ENCODE measurements at places on chromosomes 2 and 18.
A peak's percentile ranks its signal among the peaks of the same experiment; 100 is the strongest.

GRCh38 chr2:240021488-240022104, 3.5 kb downstream of the NDUFA10 start:
- DNase-seq: peak; percentile 15

GRCh38 chr18:32582455-32582854, 111.8 kb upstream of the GAREM1 start:
- DNase-seq: no peak

DNA sequence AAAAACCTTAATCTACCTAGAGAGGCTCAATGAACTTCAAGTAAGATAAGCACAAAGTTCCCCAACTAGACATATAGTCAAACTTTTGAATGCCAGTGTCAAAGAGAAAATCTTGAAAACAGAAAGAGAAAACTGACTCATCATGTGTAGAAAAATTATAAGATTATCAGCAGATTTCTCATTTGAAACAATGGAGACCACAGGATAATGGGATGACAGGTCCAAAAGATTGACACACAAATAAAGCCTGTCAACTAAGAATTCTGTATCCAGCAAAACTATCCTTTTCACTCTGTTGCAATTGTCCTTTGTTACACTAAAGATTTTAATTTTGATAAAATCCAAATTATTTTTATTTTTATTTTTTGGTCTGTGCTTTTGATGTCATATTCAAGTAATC, 61.6 kb downstream of the COPS8 start:
- DNase-seq: no peak

- DNase-seq: no peak
These were observed 56.0 kb downstream of the SERPINB7 start for GRCh38 chr18:63831080-63831788.

DNA sequence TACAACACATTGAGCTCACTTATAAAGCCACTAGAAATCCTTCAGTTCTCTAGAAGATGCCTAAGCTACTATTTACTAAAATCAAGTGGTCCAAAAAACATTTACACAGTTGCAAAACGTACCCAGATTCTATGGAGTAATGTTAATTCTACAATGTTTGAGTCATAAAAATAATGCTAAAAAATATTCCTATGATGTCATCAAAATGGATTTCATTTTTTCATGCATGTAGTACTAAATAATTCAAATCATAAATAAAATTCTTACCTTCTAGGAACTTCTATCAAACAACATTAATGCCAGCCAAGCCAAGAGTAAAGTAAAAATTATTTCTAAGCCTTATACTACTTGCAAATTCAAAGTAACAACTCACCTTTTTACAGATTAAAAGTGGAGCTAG, 168.9 kb upstream of the EPC2 start:
- DNase-seq: no peak

- no peak for DNase-seq
These were observed 148.1 kb downstream of the BAZ2B start for GRCh38 chr2:159468257-159468656.

DNA sequence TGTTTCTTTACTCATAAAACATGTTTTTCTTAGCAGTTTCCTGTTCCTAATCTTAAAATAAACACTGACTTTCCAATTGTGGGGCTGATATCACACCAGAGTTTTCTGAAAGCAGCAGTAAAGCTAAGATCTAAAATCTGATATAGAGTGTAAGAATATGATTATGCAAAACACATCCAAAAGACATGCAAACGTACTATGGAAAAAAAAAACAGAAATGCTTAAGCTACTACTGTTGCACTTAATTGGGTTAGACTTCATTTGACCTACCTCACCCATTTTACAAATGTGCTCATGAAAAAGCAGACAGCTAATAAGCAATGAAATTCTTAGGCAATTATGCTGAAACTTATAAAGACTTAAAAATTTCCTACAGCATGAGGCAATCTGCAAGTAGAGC, 10.5 kb downstream of the CYTIP start:
- no peak for DNase-seq

- DNase-seq: no peak
These were observed 60.6 kb upstream of the SLC16A14 start for GRCh38 chr2:230129343-230129742.

GRCh38 chr2:238267341-238267710, 21.1 kb downstream of the PER2 start:
- no peak for DNase-seq

GRCh38 chr2:27441958-27442919, at the start of gene KRTCAP3:
Gene KRTCAP3, plus strand, starts transcription at chr2:27442381. Its CDS starts 32 bp downstream, at chr2:27442413.
- no peak for DNase-seq

DNA sequence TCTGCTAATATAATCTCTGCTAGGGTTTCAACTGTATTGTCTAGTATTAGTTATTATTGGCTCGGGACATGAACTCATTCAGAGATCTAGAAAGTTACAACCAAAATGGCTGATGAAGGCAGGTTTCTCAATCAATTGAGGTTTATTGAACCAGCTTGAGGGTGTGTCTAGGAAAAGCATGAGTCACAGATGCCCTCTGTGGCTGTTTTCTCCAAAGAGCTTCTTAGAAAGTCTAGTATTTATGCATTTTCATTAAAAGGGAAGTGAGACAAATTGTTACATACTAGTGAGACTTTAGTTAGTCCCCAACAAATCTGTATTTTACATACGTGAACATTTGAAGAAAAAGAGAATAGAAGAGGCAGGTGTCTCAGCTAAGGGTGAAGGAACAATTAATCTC, 23.0 kb upstream of the RTTN start:
- no peak for DNase-seq

DNA sequence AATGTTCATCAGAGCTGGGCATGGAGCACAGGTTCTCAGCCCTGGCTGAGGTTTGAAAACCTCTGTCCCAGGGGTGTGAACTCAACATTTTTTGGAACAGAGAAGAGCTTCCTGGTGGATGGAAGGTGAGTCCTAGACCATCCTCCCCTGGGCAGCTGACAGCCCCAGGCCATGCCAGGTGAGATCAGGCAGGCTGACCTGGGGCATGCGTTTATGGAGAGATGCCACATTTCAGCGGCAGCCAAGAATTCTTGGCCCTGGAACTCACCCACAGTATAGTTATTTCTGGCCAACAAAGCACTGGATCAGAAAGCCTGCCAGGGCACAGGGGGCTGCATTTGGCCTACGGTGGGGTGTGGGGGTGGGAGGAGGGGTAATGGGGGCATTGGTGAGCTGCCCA, 83.8 kb downstream of the EDAR start:
- no peak for DNase-seq

GRCh38 chr18:8283891-8284585, 325.2 kb upstream of the RAB12 start:
- DNase-seq: no peak

GRCh38 chr2:15561574-15562344, 625 bp upstream of the NBAS start:
- no peak for DNase-seq

DNA sequence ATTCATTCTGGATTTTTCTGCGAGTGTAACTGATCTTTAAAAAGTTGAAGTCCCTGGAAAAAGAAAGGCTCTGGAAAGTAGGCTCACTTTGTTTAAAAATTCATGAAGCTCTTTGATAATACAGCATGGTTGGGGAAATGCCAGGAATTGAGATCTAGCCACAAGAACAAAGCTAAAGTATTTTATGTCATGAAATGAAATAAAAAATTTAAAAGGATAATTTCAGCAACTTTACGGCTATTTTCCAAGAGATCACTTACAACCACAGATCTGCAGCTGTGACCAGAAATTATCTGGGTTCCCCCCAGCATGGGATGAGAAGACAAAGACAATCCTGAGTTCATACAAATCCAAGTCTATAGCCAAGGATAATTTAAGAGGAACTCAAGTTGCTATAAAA, 25.3 kb upstream of the RFX8 start:
- no peak for DNase-seq

GRCh38 chr18:44598514-44598913, 82.2 kb upstream of the SETBP1 start:
- no peak for DNase-seq

DNA sequence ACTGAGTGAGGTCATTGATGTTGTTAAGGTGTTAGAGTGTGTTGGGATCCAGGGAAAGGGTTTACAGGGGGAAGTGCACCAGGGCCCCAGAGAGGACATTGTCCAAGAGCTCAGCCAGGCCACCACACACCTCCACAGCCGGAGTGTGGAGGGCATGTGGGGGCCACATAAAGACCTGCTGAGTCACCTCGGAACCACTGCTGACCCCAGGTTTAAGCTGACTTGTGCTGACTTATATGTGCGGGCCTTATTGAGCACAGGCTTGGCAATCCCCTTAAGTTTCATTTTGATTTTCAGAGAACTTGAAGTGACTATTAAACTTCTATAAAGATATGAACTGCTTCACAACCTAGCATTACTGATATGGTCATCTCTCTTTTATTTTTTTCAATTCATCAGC, 166.2 kb upstream of the MAP3K20 start:
- no peak for DNase-seq

- no peak for DNase-seq
These were observed 59.9 kb upstream of the PID1 start for GRCh38 chr2:229330952-229331351.

DNA sequence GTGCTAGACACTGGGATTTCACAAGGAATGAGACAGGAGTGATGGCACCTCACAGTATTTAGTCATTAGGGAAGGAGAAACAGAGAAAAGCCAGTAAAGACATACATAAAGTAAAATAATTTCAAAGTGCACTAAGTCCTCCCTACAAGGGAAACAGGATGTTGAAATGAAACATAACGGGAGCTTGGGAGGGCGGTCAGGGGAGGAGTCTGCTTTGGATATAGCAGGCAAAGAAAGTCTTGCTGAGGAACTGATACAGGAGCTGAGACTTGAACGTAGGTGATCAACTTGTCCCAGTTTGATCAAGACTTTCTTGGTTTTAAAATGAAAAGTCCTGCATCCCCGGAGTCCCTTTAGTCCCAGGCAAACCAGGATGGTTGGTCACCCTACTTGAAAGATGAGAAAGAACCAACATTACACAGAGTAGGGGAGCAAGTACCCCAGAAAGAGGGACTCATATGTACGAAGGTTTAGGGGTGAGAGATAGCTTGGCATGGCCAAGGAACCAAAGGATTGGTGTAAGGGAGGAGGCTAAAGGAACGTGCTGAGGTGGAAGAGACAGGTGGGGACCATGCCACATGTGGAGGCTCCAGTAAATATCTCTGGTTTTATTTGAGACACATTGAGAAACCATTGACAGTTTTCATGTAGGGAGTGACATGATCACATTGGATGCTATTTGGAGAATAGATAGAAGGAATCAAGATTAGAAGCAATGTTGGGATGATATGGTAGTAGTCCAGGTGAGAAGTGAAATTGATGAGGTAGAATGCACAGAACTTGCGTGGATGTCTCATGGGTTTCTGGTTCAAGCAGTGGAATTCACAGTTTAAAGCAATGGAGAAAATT, 28.4 kb downstream of the FBXO48 start:
- no peak for DNase-seq

DNA sequence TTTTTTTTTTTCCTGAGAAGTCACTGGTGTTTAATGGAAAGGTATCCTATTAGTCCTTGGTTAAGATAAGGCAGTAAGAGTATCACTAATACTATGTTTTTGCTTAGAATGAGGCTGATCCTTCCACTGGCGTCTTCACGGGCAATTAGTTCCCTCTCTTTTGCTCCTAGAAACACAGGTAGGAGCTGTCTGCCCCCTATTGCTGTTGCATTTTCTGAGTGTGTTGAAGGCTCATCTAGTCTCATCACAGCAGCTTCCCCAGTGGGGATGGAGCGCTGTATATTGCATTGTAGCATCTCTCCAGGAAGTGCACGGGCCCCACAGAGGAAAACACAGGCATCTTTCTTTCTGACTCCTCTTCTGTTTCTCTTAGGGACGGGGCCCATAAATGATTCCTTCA, 145.0 kb downstream of the NAPG start:
- no peak for DNase-seq

- DNase-seq: no peak
These were observed 786 bp downstream of the TAF1B start for GRCh38 chr2:9844036-9844483.

- no peak for DNase-seq
These were observed 492.1 kb upstream of the PIK3C3 start for GRCh38 chr18:41462946-41463345.

- DNase-seq: no peak
These were observed 216.0 kb downstream of the DSEL start for GRCh38 chr18:67300498-67300897.

DNA sequence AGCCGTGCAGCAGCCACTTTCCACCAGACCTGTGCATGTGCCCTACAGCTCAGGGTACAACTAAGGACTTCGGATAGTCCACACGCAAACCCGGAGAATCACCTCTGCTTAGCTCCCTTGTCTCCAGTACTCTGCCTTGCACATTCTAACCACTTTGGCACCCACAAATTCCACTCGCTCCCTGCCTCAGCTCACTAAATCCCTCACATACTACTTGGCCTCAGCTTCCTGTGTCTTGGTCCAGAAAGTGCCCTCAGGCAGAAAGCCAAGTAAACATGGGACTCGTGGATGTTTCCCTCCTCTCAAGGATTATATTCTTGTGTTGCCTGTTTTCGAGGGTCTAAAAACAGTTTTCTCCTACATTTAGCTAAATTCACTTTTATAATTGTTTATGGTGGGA, 157.8 kb upstream of the DAPL1 start:
- no peak for DNase-seq

- no peak for DNase-seq
These were observed 246.4 kb upstream of the BOD1L2 start for GRCh38 chr18:56900195-56901094.

DNA sequence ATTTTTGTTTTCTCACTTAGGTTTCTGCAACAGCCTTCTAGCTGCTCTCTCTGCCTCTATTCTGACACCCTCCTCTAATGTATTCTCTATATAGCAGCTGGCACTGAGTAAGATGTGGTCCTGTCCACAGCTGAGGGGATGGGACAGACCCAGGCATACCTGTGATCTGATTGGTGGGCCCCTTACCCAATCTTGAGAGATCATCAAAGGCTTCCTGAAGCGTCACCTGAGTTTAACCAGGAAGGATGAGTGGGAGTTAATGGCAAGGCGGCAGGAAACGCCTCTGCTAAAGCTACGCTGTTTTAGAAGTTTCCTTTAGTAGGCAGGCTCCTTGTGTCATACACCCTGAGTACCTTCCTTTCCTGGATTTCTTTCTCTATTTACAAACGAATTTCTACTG, 5.7 kb upstream of the TET3 start:
- no peak for DNase-seq

GRCh38 chr2:217953011-217953481, 49.7 kb downstream of the TNS1 start:
- no peak for DNase-seq

DNA sequence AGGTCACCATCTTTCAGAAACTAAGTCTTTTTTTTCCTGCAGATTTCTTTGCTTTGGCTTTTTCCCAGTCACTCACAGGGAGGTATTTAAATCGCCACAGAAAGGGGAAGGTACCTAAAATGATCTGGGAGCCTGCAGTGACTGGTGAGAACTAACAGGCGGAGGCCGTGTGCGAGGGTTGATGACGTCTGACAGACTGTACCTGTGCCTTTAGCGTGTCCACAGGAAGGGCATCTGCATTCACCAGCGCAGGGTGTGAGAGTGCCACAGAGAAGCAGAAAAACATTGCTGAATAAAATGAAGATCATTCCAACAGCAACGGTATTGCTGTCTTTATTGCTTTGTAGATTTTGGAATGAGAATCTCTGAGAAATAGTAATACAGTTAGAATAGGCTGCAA, 5.7 kb downstream of the CTDP1 start:
- DNase-seq: no peak

GRCh38 chr2:95333888-95334338, 36.8 kb downstream of the KCNIP3 start:
- no peak for DNase-seq

- no peak for DNase-seq
These were observed 281.7 kb upstream of the HDAC4 start for GRCh38 chr2:239682518-239682917.

All from stimulated activated CD8-positive, alpha-beta memory T cell treated with anti-CD3 and anti-CD28 coated beads, Interleukin-4, amount 100 ng/mL, for 1 hour (primary cell).